ENCODE measurements at places on chromosomes 13 and 19. TPM values are rescaled to one million over a fixed set of nuclear protein-coding genes. Genes with fewer than 3 reads are reported as not detected.

DNA sequence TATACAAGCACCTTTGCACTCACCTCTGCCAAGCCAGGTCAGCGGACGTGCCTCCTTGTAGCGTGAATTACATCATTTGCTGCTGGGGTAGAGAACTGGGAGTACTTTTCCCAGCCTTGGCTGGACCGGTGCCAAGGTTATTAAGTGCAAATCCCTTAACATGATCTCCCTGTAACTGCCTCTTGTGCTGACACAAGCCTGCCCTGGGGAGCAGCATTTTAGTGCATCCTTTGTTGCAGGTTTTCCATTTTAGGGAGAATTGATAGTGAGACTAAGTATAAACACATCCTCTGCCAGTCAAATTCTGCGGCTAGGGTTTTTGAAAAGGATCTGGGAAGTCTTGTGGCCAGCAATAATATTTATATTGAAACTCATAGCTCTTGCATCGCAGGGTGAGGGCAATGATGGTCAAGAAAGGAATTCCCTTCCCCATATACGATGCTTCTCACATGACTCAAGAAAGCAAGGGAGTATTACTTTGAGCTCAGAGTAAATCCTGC, 32.7 kb upstream of the DCLK1 start:
- H3K27ac ChIP-seq: no peak overlapping the region
- no peaks in the 10 kb centered on the region for H3K36me3 ChIP-seq
- no peaks in the 10 kb centered on the region for H3K4me1 ChIP-seq
- H3K4me3 ChIP-seq: no peak overlapping the region

IL17D gene
- 1.3 TPM for total RNA-seq

GRCh38 chr19:11337080-11337479, 2.4 kb downstream of the RAB3D start:
- no peak for DNase-seq
- H3K27ac ChIP-seq: no peak overlapping the region
- no peaks in the 10 kb centered on the region for H3K4me1 ChIP-seq
- no peak overlapping the region for H3K4me3 ChIP-seq
- peaks cover 12% of the 10 kb centered on the region for H3K36me3 ChIP-seq

GRCh38 chr19:11390933-11391680, 7.0 kb upstream of the EPOR start:
- no peaks in the 10 kb centered on the region for H3K4me1 ChIP-seq
- H3K27me3 ChIP-seq: no peaks in the 10 kb centered on the region

DNA sequence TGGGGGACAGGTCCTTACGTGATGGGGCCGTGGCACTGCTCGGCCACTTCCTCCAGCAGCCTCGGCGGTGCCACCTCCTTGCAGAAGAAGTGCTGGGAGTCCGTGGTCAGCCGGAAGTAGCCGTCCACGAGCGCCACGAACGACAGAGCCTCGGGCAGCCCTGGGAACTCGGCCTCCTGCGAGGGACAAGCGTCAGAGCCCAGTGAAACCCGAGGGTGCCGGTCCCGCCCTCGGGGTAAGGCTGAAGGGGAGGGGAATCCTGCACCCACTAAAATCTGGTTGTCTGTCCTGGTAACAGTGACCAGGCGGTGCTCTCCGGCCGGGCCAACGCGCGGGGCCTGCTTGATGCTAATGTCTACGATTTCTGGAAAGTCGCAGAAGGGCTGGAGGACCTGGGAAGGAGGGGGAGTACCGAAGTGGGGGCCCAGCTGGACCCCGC, 6.4 kb downstream of the JAK3 start:
- no peaks in the 10 kb centered on the region for H3K36me3 ChIP-seq
- peaks cover 21% of the 10 kb centered on the region for H3K27me3 ChIP-seq
- no peak overlapping the region for H3K27ac ChIP-seq
- H3K4me3 ChIP-seq: no peak overlapping the region
- H3K4me1 ChIP-seq: no peaks in the 10 kb centered on the region

ZNF416 gene
- 6.1 TPM for total RNA-seq

ZNF432 gene
- total RNA-seq: 16.0 TPM

GRCh38 chr19:57465680-57466381, 8.9 kb upstream of the VN1R1 start:
- H3K27ac ChIP-seq: no peak overlapping the region
- no peak overlapping the region for H3K4me3 ChIP-seq
- H3K4me1 ChIP-seq: no peaks in the 10 kb centered on the region
- no peaks in the 10 kb centered on the region for H3K27me3 ChIP-seq
- H3K36me3 ChIP-seq: no peaks in the 10 kb centered on the region

ATXN8OS gene
- total RNA-seq: not detected

DNA sequence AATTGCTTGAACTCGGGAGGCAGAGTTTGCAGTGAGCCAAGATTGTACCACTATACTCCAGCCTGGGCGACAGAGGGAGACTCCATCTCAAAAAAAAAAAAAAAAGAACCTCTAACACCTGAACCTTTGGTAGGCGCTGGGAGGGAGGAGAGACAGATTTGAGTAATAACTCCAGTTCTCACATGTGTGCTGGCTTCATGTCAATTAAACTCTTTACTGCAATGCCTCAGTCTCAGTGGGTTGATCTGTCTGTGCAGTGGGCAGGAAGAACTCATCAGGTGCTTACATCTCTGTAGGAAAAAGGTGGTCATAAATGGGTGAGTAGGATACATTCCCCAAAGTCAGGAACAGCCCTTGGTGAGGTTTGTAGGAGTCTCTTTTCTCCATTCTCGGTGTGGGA, 85.1 kb upstream of the ABCC4 start:
- H3K36me3 ChIP-seq: no peaks in the 10 kb centered on the region
- no peak overlapping the region for H3K27ac ChIP-seq
- no peak overlapping the region for H3K4me3 ChIP-seq
- H3K4me1 ChIP-seq: no peaks in the 10 kb centered on the region
- H3K27me3 ChIP-seq: peaks cover 20% of the 10 kb centered on the region
- DNase-seq: no peak

DNA sequence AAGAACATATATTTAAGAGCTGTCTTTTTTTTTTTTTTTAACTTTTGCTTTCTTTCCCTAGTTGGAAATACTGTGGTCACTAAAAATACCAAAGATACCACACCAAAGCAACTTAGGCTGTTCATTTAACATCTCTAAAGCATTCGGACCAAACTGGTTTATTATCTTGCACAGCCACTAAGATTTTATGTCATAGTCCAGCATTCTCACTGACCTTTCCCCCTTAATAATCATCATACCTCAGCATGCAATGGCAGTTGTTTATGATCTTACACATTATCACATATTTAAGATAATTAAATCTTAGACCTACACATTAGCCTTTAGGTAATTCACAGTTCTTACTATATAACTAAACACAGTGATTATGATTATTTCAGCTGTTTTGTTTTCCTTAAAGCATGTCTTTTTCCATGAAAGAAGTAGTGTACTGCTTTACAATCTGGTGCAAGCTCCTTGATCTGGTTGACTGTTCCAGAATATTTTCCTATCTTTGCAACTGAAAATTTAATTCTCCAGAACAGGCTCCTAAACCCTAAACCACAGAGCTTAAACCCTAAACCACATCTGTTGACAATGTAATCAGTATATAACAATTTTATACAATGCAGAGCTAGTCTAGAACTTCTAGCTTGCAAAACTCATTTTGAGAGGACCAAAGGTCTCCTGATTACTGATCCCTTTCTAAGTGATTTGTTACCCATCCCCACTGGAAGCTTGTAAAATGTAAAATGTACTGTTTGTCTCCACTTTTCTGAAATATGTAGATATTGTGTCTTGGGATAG, 74.2 kb downstream of the CDK8 start:
- H3K4me1 ChIP-seq: peaks cover 10% of the 10 kb centered on the region
- H3K36me3 ChIP-seq: no peaks in the 10 kb centered on the region
- no peak for DNase-seq
- H3K4me3 ChIP-seq: no peak overlapping the region
- no peaks in the 10 kb centered on the region for H3K27me3 ChIP-seq

DNA sequence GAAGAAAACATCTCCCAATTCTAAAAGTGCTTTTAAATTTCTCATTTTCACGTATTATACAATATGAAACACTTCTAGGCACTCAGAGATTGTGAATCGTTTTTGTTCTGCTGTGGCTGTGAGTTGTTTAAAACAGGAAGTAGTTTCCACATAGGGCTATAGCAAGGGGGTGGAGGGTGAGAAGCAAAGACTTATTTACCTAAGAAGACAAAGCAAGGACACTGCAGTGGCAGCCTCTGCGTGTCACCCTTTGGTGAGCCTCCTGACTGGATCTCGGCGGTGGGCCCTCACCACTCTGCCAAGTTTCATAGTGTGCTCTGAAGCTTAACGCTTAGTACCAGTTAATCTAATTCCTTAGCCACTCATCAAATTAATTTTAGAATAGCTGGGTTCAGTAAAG, 56.8 kb downstream of the TNFSF13B start:
- no peaks in the 10 kb centered on the region for H3K27me3 ChIP-seq
- no peak for DNase-seq
- no peaks in the 10 kb centered on the region for H3K4me1 ChIP-seq
- no peaks in the 10 kb centered on the region for H3K36me3 ChIP-seq
- no peak overlapping the region for H3K27ac ChIP-seq

LAIR2 gene
- not detected for total RNA-seq

GRCh38 chr13:43579321-43579720, 207.5 kb downstream of the ENOX1 start:
- no peaks in the 10 kb centered on the region for H3K27me3 ChIP-seq
- DNase-seq: no peak
- H3K4me1 ChIP-seq: peaks cover 7% of the 10 kb centered on the region
- no peak overlapping the region for H3K4me3 ChIP-seq
- H3K36me3 ChIP-seq: no peaks in the 10 kb centered on the region

- no peaks in the 10 kb centered on the region for H3K4me1 ChIP-seq
- no peak for DNase-seq
- peaks cover 6% of the 10 kb centered on the region for H3K36me3 ChIP-seq
- H3K27me3 ChIP-seq: no peaks in the 10 kb centered on the region
- H3K27ac ChIP-seq: no peak overlapping the region
Measured at GRCh38 chr19:52691215-52691610, 43.6 kb downstream of the ZNF611 start.

- peaks cover 6% of the 10 kb centered on the region for H3K4me1 ChIP-seq
- peaks cover 40% of the 10 kb centered on the region for H3K36me3 ChIP-seq
- peak; percentile 58 for DNase-seq
- H3K27ac ChIP-seq: peak overlapping the region; percentile 47
- peak overlapping the region; percentile 31 for H3K4me3 ChIP-seq
- no peaks in the 10 kb centered on the region for H3K27me3 ChIP-seq
Measured at GRCh38 chr19:1618157-1619093, 13.2 kb upstream of the UQCR11 start.

- H3K27ac ChIP-seq: no peak overlapping the region
- no peak overlapping the region for H3K4me3 ChIP-seq
- H3K27me3 ChIP-seq: peaks cover 13% of the 10 kb centered on the region
- H3K4me1 ChIP-seq: no peaks in the 10 kb centered on the region
Measured at GRCh38 chr13:21256351-21256761, 79.9 kb downstream of the MRPL57 start.

DNA sequence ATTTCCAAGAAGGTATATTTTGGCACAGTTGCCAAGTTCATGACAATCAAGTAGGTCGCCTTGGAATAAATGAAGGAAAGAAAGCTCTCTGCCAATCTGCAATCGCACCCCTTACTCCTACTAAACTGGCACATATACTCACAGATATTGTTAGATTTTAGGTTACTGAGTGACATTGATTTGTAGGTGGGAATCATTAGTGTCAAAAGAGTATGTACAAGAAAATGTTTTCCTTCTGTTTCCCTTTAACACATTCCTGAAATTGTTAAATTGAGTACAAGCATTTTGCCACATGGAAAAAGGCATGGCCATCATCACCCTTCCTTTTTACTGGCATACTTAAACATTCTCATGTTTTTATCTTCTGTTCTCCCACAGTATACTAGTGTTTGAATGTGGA, 2868.3 kb upstream of the PCDH20 start:
- no peak for DNase-seq
- H3K36me3 ChIP-seq: no peaks in the 10 kb centered on the region
- no peak overlapping the region for H3K27ac ChIP-seq
- H3K4me3 ChIP-seq: no peak overlapping the region

CD33 gene
- not detected for total RNA-seq

MADCAM1 gene
- 0.47 TPM for total RNA-seq

DNA sequence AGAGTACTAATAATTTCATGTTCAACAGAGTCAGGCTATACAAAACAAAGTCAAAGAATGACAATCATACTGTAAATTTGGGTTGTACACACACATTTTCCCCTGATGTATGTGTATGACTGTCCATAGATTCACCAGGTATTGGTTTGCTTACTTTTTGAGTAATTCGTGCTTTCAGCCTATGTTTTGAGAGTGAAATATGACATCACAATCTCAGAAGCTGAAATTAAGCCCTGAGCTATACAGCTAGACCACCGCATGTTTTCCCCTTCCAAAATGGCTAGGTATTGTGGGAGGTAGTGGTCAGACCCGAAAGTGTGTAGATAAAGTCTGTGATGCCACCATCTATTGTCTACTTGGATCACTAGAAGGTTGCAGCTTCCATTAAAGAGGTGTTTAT, 102.8 kb downstream of the KATNAL1 start:
- no peaks in the 10 kb centered on the region for H3K4me1 ChIP-seq
- H3K36me3 ChIP-seq: no peaks in the 10 kb centered on the region
- H3K4me3 ChIP-seq: no peak overlapping the region

DNA sequence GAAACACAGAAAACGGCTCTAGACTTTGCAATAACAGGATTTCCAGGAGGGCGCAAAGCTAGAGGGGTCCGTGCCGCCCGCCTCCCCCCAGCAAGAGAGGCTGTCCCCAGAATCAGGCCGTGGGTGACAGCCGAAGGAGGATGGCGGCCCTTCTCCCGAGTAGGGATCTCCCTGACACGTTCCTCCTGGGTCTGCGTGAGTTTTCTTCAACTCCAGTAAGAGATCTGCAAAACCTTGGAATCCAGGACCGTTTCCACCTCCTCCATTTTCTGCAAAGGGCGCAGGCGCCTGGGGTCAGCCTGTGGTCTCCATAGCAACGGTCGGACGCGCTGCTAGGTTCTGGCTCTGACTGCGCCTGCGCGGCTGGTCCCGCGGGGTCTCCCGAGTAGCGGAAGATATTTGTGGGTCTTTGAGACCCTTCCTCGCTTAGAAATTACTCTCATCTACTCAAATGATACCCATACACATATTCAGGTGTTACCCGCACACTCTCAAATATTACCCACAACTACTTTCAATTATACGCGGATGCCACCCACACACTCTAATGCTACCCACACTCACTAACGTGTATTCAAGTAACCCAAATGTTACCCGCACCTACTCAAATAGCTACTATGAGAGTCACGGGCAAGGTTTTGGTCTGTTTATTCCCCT, 2.1 kb downstream of the PNMA8C start:
- H3K27me3 ChIP-seq: peaks cover 94% of the 10 kb centered on the region
- H3K36me3 ChIP-seq: peaks cover 6% of the 10 kb centered on the region
- peak; percentile 49 for DNase-seq
- H3K4me3 ChIP-seq: peak overlapping the region; percentile 56
- peaks cover 23% of the 10 kb centered on the region for H3K4me1 ChIP-seq

C19orf18 gene
- total RNA-seq: 2.7 TPM

- DNase-seq: no peak
- no peak overlapping the region for H3K27ac ChIP-seq
- no peak overlapping the region for H3K4me3 ChIP-seq
- H3K27me3 ChIP-seq: no peaks in the 10 kb centered on the region
Measured at GRCh38 chr13:48415516-48415915, 2.6 kb upstream of the LPAR6 start.

GRCh38 chr19:3065675-3066357, 3.5 kb upstream of the TLE5 start:
- no peak for DNase-seq
- no peak overlapping the region for H3K4me3 ChIP-seq
- H3K36me3 ChIP-seq: peaks cover 17% of the 10 kb centered on the region
- H3K4me1 ChIP-seq: no peaks in the 10 kb centered on the region
- H3K27ac ChIP-seq: no peak overlapping the region
- H3K27me3 ChIP-seq: no peaks in the 10 kb centered on the region

Data from Calu3 (cell line).